ENCODE measurements at places on chromosomes 3 and 15.

DNA sequence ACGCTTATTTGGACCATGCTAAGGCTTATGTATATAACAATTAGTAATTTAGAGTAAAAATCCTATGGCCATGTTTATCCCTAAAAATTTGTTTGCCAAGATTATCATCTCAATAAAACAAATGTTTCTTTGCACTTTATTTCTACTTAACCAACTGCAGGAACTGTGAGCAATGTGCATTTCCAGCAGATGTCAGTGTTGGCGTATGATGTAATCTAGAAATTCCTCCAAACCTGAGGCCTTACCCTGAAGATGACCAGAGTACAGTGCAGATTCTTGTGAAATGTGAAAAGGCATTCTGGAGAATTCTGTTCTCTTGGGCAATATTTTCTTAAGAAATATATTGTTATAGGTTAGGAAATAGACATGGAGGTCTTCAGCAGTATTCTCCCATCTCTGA is 205.9 kb downstream of the MBNL1 start:
- H3K4me1 ChIP-seq: no peaks in the 10 kb centered on the region
- H3K27me3 ChIP-seq: no peaks in the 10 kb centered on the region
- no peak overlapping the region for H3K4me3 ChIP-seq
- peak; percentile 29 for DNase-seq
- H3K36me3 ChIP-seq: no peaks in the 10 kb centered on the region
- no peak overlapping the region for H3K27ac ChIP-seq

GRCh38 chr3:110624576-110624975 is 447.0 kb upstream of the NECTIN3 start:
- DNase-seq: no peak
- peaks cover 1% of the 10 kb centered on the region for H3K4me1 ChIP-seq
- H3K27ac ChIP-seq: no peak overlapping the region
- no peaks in the 10 kb centered on the region for H3K27me3 ChIP-seq

DNA sequence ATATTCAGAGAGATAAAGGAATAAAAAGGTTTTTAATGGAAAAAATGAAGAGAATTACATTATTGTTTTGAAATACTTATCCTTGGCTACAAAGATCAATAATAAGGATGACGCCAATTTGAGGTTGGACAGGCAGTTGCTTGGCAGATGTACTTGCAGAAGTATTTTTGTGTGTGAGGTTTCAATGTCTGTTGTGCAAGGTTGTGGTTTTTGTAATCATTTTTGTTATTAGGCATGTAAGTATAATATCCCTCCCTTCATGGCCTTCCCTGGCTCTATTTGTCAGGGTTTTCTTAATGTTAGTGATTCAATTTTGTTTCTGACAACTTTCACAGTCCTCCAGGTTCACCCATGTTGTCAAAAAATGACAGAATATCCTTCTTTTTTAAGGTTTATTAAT is 105.9 kb downstream of the OTOL1 start:
- no peaks in the 10 kb centered on the region for H3K27me3 ChIP-seq
- H3K4me1 ChIP-seq: peaks cover 1% of the 10 kb centered on the region
- H3K27ac ChIP-seq: no peak overlapping the region
- H3K4me3 ChIP-seq: no peak overlapping the region
- no peak for DNase-seq

DNA sequence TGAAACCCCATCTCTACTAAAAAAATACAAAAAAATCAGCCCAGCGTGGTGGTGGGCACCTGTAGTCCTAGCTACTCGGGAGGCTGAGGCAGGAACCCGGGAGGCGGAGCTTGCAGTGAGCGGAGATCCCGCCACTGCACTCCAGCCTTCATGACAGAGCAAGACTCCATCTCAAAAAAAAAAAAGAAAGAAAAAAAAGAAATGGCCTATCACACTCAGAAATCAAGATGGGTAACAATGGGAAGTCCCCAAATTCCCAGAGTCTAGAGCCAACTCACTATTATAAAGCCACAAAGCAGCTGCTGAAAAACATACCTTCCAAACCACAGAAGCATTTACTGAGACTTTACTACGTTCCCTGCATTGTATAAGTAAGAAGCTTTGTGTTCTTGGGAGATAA is 7.5 kb downstream of the HDGFL3 start:
- H3K4me1 ChIP-seq: no peaks in the 10 kb centered on the region
- no peak overlapping the region for H3K4me3 ChIP-seq
- no peak overlapping the region for H3K27ac ChIP-seq
- no peaks in the 10 kb centered on the region for H3K36me3 ChIP-seq
- DNase-seq: no peak
- H3K27me3 ChIP-seq: no peaks in the 10 kb centered on the region

GRCh38 chr3:174159604-174160003 is 699.5 kb upstream of the NAALADL2 start:
- H3K36me3 ChIP-seq: no peaks in the 10 kb centered on the region
- H3K27me3 ChIP-seq: no peaks in the 10 kb centered on the region
- no peaks in the 10 kb centered on the region for H3K4me1 ChIP-seq
- H3K4me3 ChIP-seq: no peak overlapping the region
- no peak for DNase-seq

DNA sequence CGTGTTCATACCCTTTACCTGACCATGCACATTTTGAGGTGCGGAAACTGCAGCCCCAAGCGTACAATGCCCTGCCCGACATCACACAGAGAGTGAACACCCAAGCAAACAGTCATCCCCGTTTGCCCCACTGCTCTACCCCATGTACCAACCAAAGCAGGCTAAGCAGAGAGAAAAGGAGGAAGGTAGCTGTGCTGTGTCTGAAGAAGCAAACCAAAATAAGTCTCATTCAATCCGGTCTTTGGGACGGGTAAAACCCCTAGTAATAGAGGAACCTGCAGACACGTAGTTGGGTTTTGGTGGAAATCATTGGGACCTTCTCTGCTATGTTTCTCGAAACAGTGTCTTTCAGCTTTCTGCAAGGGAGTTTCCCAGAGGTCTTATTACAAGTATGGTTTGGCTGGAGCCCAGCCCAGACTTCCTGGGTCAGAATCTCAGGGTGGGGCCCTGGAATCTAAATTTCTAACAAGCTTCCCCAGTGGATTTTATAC is 164.6 kb upstream of the HES1 start:
- no peaks in the 10 kb centered on the region for H3K27me3 ChIP-seq
- H3K4me3 ChIP-seq: no peak overlapping the region
- H3K27ac ChIP-seq: no peak overlapping the region
- no peak for DNase-seq

- H3K4me1 ChIP-seq: no peaks in the 10 kb centered on the region
- no peaks in the 10 kb centered on the region for H3K27me3 ChIP-seq
Measured at GRCh38 chr3:112814266-112814665, 32.4 kb downstream of the CD200R1L start.

- no peaks in the 10 kb centered on the region for H3K36me3 ChIP-seq
- peaks cover 15% of the 10 kb centered on the region for H3K4me1 ChIP-seq
- DNase-seq: no peak
- H3K27me3 ChIP-seq: no peaks in the 10 kb centered on the region
- H3K4me3 ChIP-seq: no peak overlapping the region
Measured at GRCh38 chr3:112644453-112644852, 3.5 kb upstream of the CCDC80 start.

DNA sequence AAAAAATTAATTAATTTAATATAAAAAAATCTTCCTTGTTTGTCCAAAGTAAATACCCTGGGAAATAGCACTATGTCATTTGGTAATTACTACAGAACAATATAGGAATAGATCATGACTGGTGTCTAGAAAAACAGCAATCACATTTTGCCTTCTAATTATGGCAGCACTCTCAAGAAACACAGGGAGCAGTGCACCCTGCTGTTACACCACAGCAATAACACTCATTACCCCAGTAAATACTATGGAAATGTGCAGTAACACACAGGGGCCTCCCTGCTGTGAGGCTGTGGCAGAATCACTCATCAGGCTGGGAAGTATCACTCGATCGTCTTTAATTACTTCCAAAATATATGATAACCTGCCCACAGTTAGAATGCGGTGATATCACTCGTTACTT is 646.0 kb downstream of the TUSC7 start:
- DNase-seq: no peak
- no peak overlapping the region for H3K27ac ChIP-seq
- no peaks in the 10 kb centered on the region for H3K27me3 ChIP-seq

DNA sequence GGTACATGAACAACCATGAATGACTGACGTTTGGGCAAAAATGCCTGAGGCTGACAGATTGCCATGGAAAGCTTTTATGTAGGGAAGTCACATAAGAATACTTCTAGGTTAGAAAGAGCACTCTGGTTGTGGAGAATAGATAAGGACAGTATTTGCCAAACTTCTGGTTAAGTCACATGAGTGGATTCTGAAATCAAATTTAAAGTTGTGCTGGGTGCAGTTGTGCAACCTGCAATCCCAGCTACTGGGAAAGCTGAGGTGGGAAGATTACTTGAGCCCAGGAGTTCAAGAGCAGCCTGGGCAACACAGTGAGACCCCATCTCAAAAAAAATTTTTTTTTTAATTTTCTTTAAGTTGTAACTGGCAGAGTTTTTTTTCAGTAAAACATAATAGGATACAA is 7.2 kb upstream of the ZNF148 start:
- no peaks in the 10 kb centered on the region for H3K4me1 ChIP-seq
- DNase-seq: no peak
- H3K27me3 ChIP-seq: no peaks in the 10 kb centered on the region
- no peak overlapping the region for H3K27ac ChIP-seq

DNA sequence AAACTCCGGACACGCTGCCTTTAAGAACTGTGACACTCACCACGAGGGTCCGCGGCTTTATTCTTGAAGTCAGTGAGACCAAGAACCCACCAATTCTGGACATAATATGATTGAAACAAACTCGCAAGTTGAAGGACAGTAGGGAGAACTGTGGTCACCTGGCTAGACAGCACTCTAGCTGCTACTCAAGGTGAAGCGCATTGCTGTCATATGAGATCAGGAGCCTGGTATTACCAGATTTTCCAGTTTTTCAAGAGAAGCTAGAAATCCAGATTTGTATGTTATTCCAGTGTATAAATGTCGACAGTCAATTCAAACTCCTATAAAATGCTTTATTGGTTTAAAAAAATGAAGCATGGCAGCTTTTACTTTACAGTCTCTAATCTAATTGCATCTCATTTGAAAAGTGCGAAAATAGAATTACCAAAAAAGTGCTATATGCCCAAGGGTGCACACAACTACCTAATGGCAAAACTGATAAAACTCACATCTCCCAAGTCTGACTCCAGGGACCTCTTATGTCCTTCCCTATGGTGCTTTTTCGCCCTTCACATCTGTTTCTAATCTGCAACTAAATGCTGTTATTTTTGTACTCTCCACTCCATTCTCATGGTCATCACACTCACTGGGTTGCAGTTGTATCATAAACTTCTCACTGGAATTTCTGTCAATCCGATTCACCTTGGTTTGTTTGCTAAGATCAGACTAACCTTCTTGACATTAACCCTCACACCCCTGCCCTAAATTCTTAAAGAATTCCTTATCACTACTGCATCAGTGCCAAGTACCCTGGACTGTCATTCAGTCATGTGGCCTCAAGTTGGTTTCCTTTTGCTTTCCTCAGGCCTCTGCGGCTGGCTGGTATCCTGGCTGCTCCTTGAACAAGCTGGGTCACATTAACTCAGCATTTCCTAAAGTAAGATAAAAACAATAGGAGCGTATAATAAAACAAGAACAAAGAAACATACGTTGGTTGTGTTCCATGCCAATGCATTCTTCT is 31.5 kb upstream of the ARHGEF26 start:
- peaks cover 1% of the 10 kb centered on the region for H3K4me1 ChIP-seq
- no peak overlapping the region for H3K27ac ChIP-seq
- no peak for DNase-seq
- H3K36me3 ChIP-seq: no peaks in the 10 kb centered on the region
- H3K27me3 ChIP-seq: no peaks in the 10 kb centered on the region
- H3K4me3 ChIP-seq: no peak overlapping the region

GRCh38 chr15:71331173-71331572 is 215.9 kb downstream of the THSD4 start:
- no peaks in the 10 kb centered on the region for H3K36me3 ChIP-seq
- no peaks in the 10 kb centered on the region for H3K4me1 ChIP-seq
- H3K27ac ChIP-seq: no peak overlapping the region
- no peak for DNase-seq
- no peak overlapping the region for H3K4me3 ChIP-seq

GRCh38 chr15:77944002-77944867 is 133.3 kb downstream of the TBC1D2B start:
- no peak overlapping the region for H3K27ac ChIP-seq
- H3K36me3 ChIP-seq: no peaks in the 10 kb centered on the region
- DNase-seq: no peak
- H3K27me3 ChIP-seq: no peaks in the 10 kb centered on the region
- H3K4me1 ChIP-seq: 0 out of 2 replicates have a peak, but pooled peaks cover 2% of the 10 kb centered on the region
- peak overlapping the region; percentile 38 for H3K4me3 ChIP-seq

- no peak for DNase-seq
- peaks cover 6% of the 10 kb centered on the region for H3K4me1 ChIP-seq
- no peak overlapping the region for H3K27ac ChIP-seq
- no peaks in the 10 kb centered on the region for H3K36me3 ChIP-seq
Measured at GRCh38 chr15:58442122-58442521, 10.3 kb downstream of the LIPC start.

DNA sequence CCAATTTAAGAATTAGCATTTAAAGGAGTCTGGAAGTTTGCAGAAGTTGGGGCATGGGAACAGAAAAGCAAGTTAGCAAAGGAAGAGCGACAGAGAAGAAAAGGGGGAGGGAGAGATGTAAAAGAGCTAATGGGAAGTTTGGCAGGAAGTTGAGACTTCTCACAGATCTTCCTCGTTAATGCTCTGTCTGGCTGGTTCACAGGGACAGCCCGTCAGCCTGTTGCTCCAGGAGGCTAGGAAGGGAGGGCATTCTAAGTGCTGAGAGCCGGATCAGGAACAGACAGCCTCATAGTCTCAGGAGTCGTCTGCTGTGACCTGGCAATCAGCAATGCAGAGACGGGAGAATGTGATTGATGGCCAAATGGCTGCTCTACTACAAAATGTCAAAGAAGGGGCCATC is 150.3 kb downstream of the AGBL1 start:
- no peaks in the 10 kb centered on the region for H3K4me1 ChIP-seq
- H3K27ac ChIP-seq: no peak overlapping the region
- H3K27me3 ChIP-seq: no peaks in the 10 kb centered on the region
- no peak for DNase-seq
- no peak overlapping the region for H3K4me3 ChIP-seq

GRCh38 chr3:14725564-14726440 is 50.9 kb downstream of the C3orf20 start:
- DNase-seq: no peak
- no peaks in the 10 kb centered on the region for H3K27me3 ChIP-seq
- no peak overlapping the region for H3K4me3 ChIP-seq
- no peaks in the 10 kb centered on the region for H3K4me1 ChIP-seq
- H3K27ac ChIP-seq: no peak overlapping the region
- H3K36me3 ChIP-seq: no peaks in the 10 kb centered on the region

DNA sequence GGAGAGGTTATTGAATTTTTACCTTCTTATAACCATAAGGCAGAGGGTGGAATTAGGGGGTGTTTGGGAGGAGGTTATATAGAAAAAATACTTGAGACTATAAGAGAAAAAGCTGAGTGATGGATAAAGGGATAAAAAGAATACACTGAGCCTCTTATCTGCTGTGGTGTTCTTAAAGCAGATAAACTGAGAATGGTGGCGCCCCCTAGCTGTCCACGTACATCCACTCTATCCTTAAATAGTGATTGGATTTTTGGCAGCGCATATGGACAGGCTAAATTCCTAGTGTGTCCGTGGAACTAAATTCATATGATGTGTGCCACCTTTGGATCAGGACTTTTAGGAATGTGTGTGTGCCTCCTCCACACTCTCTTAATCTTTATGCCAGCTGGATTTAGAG is 121.1 kb downstream of the OXSM start:
- H3K27me3 ChIP-seq: no peaks in the 10 kb centered on the region
- no peak overlapping the region for H3K27ac ChIP-seq
- H3K4me3 ChIP-seq: no peak overlapping the region
- DNase-seq: no peak
- H3K36me3 ChIP-seq: no peaks in the 10 kb centered on the region

All from iPS DF 6.9 (cell line).